ENCODE measurements at places on chromosomes 2 and 18. TPM values are rescaled to one million over a fixed set of nuclear protein-coding genes. Genes with fewer than 3 reads are reported as not detected.
A peak's percentile ranks its signal among the peaks of the same experiment; 100 is the strongest.

DNA sequence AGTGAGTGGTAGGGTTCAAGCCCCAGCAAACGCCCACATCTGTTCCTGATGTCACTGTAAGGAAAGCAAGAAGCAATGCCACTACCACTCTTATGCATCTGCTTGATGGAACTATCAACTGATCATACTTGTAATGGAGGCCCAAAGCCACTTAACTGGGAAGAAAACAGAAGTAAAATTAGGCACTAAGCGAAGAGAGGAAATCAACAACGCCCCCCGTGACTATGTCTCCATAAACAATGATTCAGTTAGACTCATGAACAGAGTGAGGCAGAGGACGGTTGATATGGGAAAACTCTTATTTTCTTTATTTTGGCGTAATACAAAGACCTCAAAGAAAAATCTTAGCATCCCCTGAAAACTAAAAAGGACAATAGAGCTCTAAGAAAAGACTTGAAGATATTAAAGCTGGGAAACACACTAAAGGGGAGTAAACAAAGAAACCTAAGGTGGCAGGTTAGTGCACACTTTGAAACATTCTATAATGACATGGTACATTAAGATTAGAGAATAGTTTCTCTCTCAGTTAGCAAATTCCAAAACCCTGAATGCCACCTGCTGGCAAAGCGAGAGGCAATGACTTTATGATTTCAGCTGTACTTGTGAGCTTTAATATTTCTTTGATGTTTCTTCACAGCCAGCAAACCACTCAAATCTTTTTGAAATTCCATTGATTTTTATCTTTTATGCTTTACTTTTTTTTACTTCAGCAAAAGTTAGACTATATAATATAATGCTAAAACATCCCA is 86.5 kb downstream of the LRP2 start:
- no peak for DNase-seq

DNA sequence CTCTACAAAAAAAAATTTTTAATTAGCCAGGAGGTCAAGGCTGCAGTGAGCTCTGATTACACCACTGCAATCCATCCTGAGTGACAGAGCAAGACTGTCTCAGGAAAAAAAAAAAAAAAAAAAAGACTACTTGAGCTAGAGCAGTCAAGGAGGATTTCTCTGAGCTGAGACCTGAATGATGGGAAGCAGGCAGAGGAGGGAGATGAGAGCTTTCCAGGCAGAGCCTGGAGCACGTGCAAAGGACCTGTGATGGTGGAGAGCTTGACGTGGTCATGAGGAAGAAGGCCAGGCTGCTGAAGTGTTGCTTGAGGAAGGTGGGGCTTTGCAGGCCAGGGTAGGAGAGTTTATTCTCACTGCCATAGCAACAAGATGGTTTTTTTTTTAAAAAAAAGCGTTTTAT is 51.9 kb upstream of the POMC start:
- no peak for DNase-seq

GRCh38 chr18:73728657-73729056 is 419.0 kb downstream of the FBXO15 start:
- no peak for DNase-seq

GRCh38 chr18:58359218-58359617 is 269.7 kb downstream of the ALPK2 start:
- DNase-seq, result peak; percentile 54

- DNase-seq, result no peak
Measured at GRCh38 chr2:70965506-70965905, 12.9 kb upstream of the ANKRD53 start.

DNA sequence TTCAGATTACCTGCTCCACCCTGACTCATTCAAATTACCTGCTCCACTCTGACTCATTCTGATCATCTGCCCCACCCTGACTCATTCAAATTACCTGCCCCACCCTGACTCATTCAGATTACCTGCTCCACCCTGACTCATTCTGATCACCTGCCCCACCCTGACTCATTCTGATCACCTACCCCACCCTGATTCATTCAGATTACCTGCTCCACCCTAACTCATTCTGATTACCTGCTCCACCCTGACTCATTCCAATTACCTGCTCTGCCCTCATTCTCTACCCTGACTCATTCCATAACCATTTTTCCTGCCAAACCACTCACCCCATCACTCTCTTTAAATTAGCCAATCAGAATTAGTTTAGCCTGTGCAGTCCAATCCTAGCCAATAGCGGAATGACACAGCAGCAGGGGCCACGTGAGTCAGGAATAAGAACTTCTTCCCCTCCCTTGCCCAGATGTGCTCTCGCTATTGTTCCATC is 26.2 kb downstream of the CFAP53 start:
- DNase-seq, result peak; percentile 5

DNA sequence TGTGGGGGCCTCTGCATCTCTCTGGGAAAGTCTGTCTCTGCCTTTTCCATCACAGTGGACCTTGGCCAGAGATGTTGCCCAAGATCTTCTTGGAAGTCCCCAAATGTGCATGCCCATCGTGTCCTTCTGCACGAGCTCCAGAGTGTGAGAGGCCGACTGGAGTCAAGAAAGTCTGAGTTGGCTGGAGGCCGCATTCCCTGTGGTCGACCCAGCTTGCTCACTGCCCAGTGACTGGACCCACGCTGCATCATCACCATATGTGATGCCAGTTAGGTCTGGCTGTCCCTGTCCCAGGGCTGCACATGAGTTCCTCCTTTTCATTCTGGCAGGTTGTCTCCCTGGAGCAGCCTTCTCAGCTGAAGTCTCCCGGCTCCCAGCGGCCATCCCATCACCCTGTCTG is 93.8 kb downstream of the ARL4C start:
- no peak for DNase-seq

- no peak for DNase-seq
Measured at GRCh38 chr18:69648486-69648885, 247.8 kb downstream of the DOK6 start.

DNA sequence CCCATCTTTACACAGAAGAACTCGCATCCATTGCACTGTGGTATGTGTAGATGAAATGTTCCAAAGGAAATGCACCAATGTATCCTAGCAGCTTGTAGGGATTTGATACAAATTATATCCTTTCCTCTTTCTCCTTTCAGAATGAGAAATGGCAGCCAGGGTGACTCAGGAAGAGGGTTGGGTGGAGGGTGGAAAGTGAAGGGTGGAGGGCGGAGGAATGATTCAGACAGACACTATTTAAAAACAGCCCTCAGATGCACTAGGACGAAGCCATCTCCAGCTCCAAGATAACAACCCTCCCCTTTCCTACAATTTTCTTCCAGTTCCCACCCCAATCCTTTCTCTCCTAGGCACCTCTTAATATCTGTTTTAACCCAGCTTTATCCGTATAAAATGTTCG is 96.2 kb upstream of the STK39 start:
- DNase-seq, result peak; percentile 50

DNA sequence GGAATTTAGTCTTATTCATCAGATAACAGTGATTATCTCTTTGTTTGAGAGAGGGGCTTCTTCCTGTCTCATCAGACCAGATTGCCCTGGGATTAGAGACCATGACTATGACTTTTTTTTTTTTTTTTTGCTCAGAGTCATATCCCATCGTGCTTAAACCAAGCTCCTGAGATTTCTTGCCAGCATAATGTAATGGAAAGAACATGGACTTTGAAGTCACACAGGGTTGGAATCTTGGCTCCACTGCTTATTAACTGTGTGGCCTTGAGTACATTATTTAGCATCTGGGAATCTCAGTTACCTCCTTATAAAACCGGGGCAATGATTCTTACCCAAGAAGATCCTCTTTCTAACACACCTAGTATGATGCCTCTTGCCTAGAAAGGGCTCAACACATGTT is 268.3 kb downstream of the DYSF start:
- no peak for DNase-seq

- no peak for DNase-seq
Measured at GRCh38 chr18:35131387-35132020, 90.3 kb downstream of the MAPRE2 start.

- DNase-seq, result peak; percentile 55
Measured at GRCh38 chr2:143110758-143111428, 18.3 kb upstream of the ARHGAP15 start.

GRCh38 chr18:47999801-48000248 is 69.4 kb upstream of the SMAD2 start:
- no peak for DNase-seq

- no peak for DNase-seq
Measured at GRCh38 chr2:3725458-3726250, 22.3 kb downstream of the DCDC2C start.

GRCh38 chr2:29114586-29114945 is 649 bp upstream of the CLIP4 start:
- DNase-seq, result no peak

DNA sequence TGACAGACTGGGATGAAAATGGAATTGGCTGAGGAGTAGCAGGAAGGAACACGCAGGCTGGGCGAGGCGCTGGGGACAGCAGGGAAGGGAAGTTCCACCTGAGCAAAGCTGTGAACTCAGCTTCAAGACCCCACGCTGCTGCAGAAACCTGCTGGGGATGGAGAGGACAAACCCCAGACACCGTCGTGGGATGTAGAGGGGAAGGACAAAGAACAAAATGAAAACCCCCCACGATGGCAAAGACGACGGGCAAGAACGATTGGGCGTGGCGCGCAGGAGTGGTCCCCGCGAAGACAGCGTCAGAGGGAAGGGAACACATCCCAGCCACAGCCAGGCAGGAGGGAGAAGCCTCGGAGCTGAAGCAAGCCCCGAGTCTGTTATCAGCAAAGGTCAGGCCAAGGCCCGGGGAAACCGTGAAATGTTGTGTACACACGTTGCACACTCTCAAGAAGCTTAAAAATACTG is 222.9 kb downstream of the NDUFA10 start:
- no peak for DNase-seq

- peak; percentile 16 for DNase-seq
Measured at GRCh38 chr2:41782306-41783158, 265.3 kb upstream of the PKDCC start.

GRCh38 chr2:182672466-182673165 is 43.4 kb upstream of the DNAJC10 start:
- DNase-seq, result peak; percentile 47

DNA sequence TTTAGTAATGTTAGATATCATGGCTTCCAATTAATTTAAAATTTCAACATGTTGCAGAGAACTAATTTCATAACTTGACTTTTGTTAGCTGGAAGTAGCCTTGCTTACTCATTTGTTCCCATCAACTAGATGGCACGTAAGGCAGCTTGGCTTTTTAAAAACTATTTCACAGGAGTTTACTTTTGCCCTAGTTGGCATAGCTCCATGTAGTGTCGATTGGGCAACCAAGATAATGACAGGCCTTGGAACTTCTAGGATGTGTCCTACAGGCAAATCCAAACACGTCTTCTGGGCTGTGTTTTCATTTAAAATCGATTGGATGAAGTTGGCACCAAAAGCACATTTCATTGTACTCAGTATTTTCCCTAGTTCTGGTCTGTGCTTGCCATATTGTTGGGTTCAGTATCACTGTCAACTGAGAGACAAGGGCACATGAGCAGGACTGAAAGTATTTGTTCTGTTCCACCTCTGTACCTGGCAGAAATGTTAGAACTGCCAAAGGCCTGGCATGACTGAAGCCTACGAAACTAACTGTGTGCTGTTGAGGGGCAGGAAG is 29.4 kb downstream of the HADHB start:
- DNase-seq, result peak; percentile 64

DNA sequence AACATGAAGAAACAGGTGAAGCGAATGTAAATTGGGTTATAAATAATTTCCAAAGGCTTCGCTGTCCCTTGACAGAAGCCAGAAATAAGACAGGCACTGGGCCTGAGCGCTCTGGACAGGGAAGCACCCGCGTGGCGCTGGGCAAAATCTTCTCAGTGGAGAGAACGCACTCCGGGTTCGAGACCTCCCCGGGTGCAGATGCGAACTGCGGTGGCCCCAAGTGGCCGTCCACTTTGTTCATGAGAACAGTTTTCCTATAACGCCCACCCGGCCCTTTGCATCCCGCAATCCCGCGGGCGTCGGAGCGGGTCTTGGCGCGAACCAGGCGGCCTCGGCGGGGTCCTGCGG is 651 bp upstream of the DPYSL5 start:
- no peak for DNase-seq

GRCh38 chr2:11683476-11683875 is 13.5 kb upstream of the NTSR2 start:
- DNase-seq, result no peak

The LHCGR gene
- total RNA-seq, result not detected

The RAB17 gene
- 0.40 TPM for total RNA-seq

The FMNL2 gene
- total RNA-seq, result 29.0 TPM

The RBMS1 gene
- total RNA-seq, result 67.2 TPM

The PMAIP1 gene
- total RNA-seq, result 47.8 TPM

The CYP1B1 gene
- 35.0 TPM for total RNA-seq

The TNFAIP6 gene
- total RNA-seq, result 3.2 TPM

The CD226 gene
- total RNA-seq, result 0.91 TPM

The FOXD4L1 gene
- not detected for total RNA-seq

The FAM237A gene
- total RNA-seq, result not detected

The MTHFD2 gene
- 90.0 TPM for total RNA-seq

The IAH1 gene
- 38.1 TPM for total RNA-seq

The EPB41L5 gene
- 6.4 TPM for total RNA-seq
